ENCODE measurements at places on chromosomes 5 and 9.
A peak's percentile ranks its signal among the peaks of the same experiment; 100 is the strongest.

DNA sequence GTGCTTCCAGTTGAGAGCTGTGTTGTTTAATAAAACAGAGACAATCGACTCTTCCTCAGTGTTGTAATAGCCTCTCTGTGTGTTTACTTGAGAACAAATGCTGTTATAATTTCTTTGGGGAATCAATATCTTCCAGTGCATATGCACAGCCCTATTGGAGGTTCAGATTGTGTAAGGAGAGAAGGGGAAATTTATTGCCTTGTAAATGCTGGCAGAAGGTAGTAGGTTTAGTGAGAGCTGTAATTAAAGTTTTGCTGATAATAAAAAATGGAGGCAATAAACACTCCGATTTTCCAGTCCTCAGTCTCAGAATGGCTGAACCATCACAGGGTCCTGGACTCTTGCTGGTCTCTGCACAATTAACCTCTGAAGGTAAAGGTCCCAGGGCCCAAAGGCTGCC, 128.3 kb downstream of the C5orf15 start:
- no peak for DNase-seq

DNA sequence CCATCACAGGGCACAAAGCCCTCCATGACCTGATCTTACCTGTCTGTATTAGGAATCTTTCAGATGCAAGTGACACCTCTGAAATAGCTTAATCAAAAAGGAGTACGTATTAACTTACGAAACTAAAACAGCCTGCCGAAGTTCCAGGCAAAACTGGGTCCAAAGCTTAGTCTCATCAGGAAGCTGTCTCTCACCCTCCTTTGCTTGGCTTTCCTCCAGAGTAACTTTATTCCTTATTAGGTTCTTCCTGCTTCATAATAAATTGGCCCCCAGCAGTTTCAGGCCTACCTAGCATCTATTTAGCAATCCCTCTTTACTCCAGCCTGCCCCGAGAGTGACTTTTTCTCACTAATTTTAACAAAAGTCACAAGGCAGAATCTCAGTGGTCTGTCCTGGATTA, 58.4 kb upstream of the STK32A start:
- no peak for DNase-seq

DNA sequence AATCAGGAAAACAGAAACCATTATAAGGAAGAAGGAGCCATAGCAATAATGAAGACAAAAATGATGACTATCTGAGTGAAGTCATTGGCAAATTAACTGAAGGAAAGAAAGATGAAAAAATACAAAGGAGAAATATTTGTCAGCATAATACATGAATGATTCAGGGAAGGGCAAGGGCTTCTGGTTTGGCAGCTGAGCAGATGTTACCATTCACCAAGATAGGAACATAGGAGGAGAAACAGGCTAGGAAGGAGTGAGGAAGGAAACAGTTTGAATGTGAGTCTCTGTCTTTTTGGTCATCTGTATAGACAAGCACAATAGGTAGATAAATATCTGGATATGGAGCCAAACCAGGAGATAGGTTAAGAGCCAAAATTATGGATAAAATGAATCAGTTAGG, 296.0 kb downstream of the ISL1 start:
- DNase-seq: no peak

DNA sequence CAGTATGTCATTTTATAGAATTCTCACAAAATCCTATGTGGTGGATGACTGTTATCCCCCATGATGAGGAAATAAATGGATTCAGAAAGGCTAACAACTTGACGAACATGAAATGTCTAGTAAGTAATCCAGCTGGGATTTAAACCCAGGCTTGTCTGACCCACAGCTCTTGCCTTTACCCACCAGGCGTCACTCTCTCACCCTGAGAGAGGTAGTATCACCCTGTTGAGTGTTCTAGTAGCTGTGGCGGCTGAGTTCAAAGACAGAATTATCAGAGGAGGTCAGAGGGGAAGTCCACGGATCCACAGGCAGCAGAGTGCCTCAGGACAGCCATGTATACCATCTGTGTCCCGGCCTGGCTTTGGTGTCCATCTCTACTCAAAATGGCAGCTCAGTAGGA, 113.8 kb downstream of the ZNF462 start:
- DNase-seq: no peak

DNA sequence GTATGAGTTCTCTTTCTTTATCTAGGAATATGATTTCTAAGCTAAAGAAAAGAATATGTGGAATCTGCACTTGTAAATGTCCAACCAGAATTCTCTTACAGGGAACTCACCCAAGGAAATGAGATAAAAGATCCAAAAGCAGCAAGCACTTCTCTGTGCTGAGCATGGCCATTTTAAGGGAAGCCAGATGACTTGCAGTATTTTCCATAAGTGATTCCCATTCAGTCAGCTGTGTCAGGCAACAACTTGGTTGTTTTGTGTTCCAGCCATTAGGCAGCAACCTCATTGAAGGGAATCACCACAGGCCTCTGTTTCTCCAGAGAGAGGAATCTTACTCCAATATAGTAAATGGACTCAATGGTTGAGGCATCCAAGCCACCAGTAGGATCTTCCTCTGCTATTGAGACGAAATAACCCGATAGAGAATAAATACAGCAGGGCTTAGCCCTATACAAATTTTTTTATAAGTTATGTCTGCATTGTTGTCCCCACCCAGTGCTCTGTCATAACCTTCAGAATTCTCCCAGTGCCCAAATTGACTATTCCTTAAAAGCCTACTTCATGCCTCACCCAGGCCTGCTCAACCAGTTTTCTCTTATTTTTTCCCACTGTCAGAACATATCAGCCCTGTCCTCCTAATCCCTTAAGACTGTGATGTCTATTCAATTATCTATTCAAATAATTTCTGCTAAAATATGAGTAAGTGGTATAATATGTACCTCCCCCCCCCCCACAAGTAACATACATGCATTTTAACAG, 236.6 kb downstream of the PJA2 start:
- no peak for DNase-seq

- DNase-seq: peak; percentile 76
These were observed 58.2 kb upstream of the RXRA start for GRCh38 chr9:134267881-134268724.

All from GM20000 (cell line).